ENCODE measurements at places on chromosomes 7 and 10.

GRCh38 chr10:119139464-119140067 is 25.9 kb downstream of the SFXN4 start:
- DNase-seq, result no peak

GRCh38 chr7:114889646-114890285 is 32.1 kb upstream of the MDFIC start:
- DNase-seq, result no peak

GRCh38 chr10:89219513-89220218 is 12.5 kb upstream of the CH25H start:
- no peak for DNase-seq

GRCh38 chr7:148447221-148447849 is 143.2 kb upstream of the C7orf33 start:
- DNase-seq, result no peak

DNA sequence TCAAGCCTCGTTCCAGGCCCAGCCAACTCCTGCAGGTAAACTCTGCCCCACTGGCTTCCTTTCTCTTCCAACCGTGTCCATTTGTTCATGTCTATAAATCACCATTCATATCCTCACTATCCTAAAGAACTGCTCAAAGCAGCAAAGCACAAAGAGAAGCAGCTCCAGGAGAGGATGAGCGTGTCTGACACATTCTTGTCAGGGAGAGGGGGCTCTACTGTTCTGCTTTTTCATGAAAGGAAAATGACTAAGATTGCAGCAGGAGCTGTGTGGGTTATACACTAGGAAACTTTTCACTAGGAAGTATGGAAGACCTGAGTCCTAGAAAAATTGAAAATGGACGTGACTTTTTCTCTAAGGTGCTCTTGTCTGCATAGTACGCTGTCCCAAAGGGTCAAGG is 16.7 kb downstream of the AGFG2 start:
- DNase-seq, result no peak

DNA sequence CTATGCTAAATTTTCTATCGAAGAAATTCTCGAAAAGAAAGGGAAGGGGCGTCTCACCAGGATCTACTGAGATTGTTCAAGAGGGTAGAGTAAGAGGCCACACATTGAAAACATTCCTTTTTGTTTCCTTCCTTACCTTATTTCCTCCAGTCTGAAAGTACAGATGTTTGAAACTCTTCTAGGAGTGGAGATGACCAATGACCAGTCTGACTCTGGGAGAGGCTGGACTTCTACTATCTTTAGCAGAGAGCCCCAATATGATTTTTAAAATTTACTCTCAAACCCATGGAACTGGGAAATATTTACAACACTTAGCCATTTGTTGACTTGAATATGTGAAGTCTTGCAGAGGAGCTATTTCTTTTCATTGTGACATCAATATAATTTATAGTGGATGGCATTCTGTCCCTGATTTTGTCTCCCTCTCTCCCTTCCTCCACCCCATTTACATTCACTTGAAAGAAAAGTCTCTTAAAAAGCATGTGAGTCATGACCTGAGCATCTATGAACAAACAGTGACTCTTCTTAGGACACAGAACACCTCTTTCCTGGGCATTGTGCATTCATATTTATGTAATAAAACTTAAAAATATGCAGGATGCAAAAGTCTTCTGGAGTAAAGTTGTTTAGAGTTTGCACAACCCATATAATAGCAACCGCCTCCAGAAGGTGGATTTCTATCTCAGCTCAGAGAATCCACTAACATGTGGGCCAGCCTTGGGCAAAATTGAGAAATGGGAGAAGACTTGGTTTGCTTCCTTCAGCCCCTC is 31.2 kb upstream of the BMPER start:
- DNase-seq, result no peak

DNA sequence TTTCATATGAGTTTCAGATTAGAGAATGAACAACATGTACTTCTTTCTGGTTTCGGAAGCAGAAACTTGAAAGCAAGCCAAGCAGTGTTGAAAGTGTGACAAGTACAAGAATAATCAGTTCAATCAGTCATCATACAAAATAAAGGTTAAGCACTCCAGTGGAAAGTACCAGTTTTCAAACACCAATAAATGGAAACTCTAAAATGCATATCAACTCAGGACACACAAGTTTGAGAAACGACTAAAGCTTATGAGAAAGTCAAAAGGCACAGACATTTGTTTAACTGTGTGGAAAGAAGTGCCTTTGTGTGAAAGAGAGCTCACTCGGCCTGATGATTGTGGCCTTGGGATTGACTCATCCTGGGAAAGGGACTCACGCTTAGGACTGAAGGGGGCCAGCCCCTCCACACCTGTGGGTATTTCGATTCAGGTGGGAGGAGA is 60.6 kb upstream of the AKR1C1 start:
- no peak for DNase-seq

GRCh38 chr10:122265896-122266295 is 5.2 kb upstream of the BTBD16 start:
- no peak for DNase-seq

DNA sequence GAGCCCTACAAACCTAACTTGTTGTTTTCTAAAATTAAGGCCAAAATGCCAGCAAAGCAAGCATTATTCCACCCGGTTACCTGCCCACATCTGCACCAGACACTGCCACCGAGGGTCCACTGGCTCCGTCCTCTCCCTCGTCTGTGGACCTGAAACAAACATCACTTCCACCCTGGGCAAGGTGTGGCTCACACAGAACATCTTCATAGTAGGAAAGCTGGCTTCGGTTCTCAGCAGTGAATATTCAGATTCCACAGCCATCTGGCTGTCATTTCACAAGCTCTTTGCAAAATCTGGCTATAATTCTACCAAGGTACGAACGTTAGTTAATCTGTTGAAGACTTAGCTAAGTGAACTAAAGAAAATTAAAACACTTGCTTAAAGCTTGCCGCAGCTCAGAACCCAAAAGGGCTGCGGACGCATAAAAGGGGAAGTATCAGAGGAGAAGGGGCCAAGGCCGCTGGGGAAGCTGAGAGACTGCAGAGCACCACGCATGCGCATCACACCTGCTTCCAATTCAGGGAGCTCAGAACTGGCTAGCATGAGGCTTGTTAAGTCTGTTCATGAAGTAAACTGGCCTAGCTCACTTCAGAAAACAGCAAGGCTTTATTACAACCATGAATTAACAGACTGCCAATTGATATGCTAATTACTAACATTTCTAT is 46.1 kb downstream of the PTPRN2 start:
- no peak for DNase-seq

DNA sequence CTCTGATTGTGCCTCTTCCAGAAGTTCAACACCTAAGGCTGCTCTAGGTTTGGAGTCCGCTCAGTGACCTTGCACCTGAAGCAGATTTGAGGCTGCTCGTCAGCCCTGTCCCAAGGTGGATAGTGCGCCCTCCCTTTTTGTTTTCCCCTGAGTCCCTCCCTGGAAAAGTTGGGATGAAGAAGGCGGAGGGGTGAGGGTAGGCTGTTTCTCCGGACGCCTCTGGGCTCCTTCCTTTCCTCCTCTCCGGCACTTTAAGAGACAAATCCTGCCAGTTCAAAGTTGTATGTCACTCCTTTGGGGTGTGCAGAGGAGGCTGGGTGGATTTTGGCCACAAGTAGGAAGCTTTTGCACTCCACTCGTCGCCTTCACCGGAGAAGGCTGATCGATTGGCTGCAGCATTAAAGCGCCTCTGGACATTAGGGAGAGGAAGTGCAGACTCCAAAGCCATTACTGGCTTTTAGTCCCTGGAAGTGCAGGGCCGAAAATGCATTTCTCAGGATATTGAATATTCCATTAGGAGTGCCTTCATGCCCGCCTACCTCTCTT is 81.9 kb upstream of the PRKG1 start:
- no peak for DNase-seq

DNA sequence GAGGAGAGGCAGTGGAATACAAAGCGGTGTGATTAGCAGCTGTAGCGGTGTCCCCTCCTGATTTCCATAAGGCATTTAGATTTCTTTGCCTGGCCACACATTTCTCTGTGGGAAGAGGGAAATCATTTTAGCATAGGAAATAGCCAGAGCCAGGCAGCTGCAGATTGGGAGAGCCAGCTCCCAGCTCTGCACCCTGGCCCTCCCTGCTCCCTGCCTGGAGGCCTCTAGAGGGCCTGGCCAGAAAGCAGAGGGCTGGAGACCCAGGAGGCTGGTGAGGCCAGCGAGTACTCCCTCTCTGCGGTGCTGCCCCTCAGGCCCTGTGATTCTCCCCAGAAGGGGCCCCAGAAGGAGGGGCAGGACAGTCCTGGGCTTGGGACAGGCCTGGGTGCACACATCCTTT is 85.7 kb downstream of the C10orf105 start:
- no peak for DNase-seq

GRCh38 chr10:71038921-71039320 is 150.6 kb upstream of the PCBD1 start:
- no peak for DNase-seq

- no peak for DNase-seq
Observed at GRCh38 chr7:130275826-130276297, 9.2 kb downstream of the CPA2 start.

DNA sequence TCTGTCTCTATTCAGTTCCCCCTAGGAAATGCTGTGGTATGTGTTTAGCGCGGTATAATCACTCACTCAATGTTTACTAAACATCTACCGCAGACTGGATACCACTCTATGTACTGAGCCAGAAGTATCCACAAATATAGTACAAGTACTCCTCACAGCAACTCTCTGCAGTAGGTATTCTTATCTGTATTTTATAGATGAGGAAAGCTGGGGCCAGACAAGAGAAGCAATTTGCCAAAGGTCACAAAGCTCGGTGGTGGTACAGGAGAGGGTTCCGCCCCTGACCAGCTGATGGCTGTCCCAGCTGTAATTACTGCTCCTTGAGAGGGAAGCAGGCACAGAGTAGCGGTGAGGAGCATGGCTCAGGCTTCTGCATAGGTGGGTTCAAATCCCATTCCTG is 184.1 kb downstream of the DOCK4 start:
- no peak for DNase-seq

- no peak for DNase-seq
Observed at GRCh38 chr10:76301211-76301610, 869.8 kb downstream of the LRMDA start.

- no peak for DNase-seq
Observed at GRCh38 chr7:138690495-138690894, 10.7 kb downstream of the SVOPL start.

DNA sequence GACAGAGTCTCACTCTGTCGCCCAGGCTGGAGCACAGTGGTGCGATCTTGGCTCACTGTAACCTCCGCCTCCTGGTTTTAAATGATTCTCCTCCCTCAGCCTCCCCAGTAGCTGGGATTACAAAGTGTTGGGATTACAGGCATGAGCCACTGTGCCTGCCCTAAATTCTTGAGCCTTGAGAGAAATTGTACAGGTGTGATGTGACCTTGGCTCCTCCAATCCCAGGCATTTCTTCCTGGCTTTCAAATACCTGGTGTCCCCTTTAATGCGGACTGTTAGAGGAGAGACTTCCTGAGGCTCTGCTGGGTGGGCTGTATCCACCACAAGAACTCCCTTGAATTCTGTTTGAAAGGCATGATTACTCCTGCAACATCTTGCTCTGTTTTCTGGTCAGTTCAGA is 15.0 kb downstream of the MORN4 start:
- no peak for DNase-seq

DNA sequence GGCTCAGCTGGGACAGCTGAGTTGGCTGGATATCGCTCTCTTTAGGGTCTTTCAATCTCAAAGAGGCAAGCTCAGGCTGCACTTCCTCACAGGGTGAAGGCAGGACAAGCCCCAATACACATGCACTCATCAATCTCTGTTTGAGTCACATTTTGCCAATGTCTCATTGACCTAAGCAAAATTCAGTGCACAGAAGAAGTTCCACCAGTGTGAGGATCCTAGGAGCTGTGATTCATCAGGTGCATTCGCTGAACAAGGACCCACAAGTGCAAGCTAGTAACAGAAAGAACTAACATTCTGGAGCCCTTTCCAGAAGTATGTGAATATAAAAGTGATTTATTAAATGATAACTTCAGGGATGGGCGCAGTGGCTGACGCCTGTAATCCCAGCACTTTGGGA is 477.2 kb downstream of the GPAM start:
- no peak for DNase-seq

- no peak for DNase-seq
Observed at GRCh38 chr10:112362833-112363232, 11.1 kb upstream of the ACSL5 start.

- DNase-seq, result no peak
Observed at GRCh38 chr7:91519241-91520158, 255.3 kb downstream of the FZD1 start.

- no peak for DNase-seq
Observed at GRCh38 chr7:140059273-140060242, 3.2 kb downstream of the PARP12 start.

DNA sequence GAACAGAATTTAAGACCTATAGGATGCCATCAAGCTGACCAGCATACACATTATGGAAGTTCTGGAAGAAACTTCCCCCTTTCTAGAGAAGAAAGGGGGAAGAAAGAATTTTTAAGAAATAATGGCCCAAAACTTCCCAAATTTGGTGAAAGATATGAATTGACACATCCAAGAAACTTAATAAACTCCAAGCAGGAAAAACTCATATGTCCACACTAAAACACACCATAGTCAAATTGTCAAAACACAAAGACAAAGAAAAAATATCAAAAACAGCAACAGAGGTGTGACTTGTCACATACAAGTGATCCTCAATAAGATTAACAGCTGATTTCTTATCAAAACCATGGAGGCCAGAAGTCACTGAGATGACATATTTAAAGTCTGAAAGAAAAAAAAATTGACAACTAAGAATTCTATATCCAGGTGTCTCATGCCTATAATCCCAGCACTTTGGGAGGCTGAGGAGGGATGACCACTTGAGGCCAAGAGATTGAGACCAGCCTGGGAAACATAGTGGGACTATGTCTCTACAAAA is 52.4 kb downstream of the CFAP70 start:
- DNase-seq, result no peak

GRCh38 chr7:111853201-111853990 is 291.1 kb upstream of the IMMP2L start:
- DNase-seq, result no peak

DNA sequence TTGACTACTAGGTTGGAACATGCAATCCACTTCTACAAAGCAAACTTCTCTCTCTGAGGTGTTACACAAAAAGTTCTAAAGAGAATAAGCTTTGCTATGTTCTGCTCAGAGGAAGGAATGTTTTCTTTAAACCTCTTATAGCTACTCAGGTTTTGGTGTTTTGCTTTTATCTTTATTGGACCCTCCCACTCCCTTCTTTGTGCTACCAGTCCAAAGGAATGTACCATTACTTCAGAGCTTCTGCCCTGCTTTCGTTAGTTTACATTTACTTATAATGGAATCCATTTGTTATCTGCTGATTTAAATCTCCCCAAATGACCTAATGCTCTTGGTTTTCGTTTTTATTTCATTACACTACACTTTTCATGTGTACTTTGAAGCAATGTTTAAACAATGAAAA is 154.9 kb downstream of the ATE1 start:
- DNase-seq, result no peak

- no peak for DNase-seq
Observed at GRCh38 chr7:2022737-2023250, 210.0 kb downstream of the MAD1L1 start.

DNA sequence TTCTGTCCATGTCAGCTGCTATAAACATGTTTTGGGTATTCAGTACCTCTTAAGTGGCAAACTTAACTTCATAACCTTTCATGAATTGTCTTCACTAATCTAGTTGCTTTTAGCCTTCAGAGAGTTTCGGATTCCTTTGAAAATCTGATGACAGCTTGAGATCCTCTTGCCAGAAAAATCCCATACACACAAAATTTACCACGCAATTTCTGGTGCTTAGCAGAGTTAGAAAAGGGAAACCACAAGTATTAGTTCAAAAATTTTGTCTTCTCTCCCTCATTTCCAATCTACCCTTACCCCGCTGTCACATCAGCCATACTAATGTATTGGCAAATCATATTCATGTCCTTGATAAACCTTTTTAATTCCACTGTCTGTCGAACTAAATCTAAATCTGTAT is 72.7 kb upstream of the TMEM106B start:
- DNase-seq, result no peak
